IPS-NIHi11 (cell line): ENCODE measurements at places on chromosomes 5 and 9.

DNA sequence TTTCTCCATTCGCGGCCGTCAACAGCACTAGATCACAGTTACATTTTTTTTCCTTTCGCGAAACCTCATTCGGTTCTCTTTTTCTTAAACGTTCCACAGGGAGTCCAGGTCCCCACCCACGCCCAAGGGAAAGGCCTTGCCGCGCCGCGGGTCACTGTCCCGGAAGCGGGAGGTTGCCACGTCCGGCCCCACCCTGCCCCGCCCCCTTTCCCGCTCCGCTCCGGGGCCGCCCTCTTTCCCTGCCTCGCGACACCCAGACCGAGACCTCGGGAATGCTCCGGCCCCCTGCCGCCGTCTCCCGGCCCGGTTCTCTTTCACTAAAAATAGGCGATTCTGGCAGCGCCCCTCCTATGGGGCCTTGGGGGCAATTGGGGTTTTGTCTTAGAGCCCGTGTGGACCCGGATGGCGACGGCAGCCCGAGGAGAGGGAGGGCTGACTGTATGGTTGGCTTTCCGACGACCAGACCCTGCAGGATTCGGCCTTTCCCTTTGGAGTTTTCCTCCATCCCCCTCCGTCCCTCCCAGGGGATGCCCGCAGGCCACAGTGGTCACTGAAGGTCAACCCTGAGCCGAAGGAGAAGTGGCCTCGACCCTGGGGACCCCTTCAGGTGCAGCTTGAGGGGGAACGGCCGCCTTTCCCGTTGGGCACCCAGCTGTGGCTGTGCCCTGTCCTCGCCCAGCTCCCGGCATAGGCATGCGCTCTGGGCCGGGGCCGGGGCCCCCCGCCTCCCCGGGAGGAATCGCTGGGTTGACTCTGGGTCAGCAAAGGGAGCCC lies 2.8 kb upstream of the RACK1 start:
- DNase-seq = peak; percentile 90

DNA sequence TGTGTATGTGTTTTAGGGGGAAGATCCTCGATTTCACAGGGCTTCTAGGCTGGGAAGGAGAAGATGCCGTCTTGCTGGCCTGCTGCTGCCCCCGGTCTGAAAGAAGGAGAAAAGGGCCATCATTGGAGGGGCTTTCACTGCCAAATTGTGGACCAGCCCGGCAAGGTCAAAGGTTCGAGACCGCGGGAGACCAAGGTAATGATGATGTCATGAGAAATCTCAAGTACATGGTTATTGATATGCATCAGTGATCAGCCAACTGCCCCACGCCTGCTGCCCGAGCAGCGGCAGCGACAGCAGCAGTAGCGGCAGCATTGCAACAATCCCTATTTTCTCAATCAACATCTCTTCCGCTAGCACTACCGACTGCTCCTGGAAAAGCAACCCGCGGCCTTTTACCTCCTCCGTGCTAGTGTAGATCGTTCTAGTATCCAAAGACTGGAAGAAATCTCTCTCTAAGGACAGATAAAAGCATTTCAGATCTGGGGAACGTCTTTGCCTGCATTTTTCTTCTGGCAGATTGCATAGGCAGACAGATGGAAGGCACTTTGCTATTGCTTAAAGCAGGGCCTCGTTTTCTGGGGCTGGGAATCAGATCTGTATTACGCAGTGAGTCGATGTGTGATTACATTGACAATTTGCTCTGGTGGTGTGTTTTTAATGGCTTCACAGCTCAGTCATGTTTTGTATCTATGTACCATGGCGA lies 215.3 kb downstream of the MEF2C start:
- DNase-seq = no peak

DNA sequence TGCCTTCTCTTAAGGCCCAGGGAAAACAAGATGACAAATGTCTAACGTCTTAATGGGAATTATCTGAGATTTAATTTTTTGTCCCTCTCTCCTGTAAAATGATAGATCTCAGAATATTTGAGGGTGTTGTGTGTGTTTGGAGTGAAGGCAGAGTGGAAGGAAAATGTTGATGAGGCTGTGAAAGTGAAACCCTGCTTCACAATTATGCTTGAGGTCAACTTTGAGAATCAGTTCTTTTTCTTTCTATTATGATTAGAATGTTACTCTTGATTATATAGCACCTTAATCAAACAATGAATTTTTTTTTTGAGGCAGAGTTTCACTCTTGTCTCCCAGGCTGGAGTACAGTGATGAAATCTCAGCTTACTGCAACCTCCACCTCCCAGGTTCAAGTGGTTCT lies 5.5 kb upstream of the LOX start:
- DNase-seq = no peak

- DNase-seq = no peak
Measured at GRCh38 chr9:91751922-91752321, 198.1 kb downstream of the ROR2 start.

DNA sequence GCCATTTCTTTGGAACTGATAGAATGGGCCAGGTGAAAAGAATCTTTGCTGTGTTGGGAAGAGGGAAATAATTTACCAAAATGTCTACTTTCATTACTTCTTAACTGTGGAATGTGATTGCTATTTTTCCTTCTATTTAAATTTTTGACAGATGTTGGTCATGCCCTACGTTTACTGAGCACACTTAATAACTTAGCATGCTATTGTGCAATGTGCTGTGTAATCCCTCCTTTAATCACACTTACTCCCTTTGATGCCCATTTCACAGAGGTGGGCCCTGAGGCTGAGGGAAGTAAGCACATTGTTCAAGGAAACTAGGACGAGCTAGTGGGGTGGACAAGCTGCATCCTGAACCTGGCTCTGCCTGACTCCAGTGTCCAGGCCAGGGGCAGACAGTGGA lies 47.8 kb upstream of the INSYN2B start:
- DNase-seq = no peak

DNA sequence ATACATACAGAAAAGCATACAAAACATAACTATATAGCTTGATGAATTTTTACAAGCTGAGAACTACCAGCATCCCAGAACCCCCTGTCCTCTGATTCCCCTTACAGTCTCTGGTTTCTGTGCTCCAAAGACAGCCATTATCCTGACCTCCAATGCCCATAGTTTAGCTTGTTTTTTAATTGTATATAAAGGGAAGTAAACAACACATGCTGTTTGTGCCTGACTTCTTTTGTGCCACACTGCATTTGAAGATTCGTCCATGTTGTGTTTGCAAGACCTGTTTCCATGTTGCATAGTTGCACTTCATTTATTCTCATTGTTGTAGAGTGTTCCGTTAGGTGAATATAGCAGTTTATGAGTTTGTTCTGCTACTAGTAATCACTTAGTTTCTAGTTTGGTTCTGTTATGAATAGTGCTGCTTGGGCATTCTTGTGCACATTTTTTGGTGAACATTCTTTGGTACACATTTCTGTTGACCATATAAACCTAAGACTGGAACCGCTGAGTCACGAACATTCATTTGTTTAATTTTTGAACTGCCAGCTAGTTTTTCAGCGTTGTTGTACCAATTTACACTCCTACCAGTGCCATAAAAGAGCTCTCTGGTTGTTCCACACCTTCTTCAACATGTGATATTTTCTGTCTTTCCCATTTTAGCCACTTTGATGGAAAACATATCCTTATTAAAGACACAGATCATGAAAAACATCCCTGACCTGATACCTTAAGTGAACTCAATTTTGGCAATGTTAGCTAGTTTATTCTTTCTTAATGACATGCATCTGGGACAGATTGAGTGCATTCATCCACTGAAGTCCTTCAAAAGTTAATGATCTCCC lies 78.1 kb upstream of the ANXA1 start:
- DNase-seq = no peak

GRCh38 chr5:169213479-169213878 lies 87.5 kb downstream of the SLIT3 start:
- no peak for DNase-seq

GRCh38 chr5:158463938-158464337 lies 605.0 kb upstream of the CLINT1 start:
- DNase-seq = no peak

GRCh38 chr9:4666042-4666699 lies at the start of gene SPATA6L:
Gene SPATA6L (minus strand): TSS chr9:4666480. CDS start chr9:4666250, 230 bp downstream.
- peak; percentile 49 for DNase-seq

- no peak for DNase-seq
Measured at GRCh38 chr5:95806687-95807086, 15.8 kb downstream of the GLRX start.

GRCh38 chr5:156836846-156837245 lies 13.2 kb upstream of the PPP1R2B start:
- DNase-seq = no peak

- no peak for DNase-seq
Measured at GRCh38 chr9:96667363-96667728, 12.2 kb upstream of the PRXL2C start.

GRCh38 chr5:79575996-79576395 lies 36.2 kb upstream of the TENT2 start:
- DNase-seq = no peak

DNA sequence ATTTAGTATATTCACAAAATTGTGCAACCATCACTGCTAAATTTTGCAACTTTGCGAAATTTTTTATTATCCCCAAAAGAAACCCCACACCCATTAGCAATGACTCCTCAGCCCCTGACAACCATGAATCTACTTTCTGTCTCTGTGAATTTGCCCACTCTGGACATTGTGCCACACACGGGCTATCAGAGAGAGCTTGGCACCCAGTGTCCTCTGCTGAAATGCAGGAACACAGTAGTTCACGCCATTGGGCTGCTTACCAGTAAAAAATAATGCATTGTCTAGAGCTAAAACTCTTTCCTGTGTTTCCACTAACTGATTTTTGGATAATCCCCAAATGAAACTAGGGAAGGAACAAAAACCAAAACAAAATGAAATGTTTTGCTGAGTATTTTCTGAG lies 60.0 kb downstream of the HRH2 start:
- DNase-seq = no peak

GRCh38 chr5:59721741-59722140 lies 171.8 kb downstream of the PDE4D start:
- no peak for DNase-seq

DNA sequence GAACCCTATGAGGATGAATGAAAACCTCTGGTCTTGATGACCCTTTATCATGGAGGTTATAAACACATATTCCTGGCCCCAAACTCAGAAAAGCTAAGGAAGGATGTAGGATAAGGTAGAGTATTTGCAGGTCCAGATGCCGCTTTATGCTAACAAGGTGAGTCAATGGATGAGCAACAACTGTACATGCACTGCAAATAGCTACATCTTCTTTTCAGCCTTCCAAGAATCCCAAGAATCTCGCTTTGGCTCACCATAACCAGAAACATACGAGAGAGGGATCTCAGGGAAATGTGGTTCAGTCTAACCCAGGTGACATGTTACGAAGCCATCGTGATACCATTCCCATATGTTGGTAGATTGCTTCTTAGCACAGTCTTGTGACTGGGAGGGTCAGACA lies 152.3 kb upstream of the ANKH start:
- no peak for DNase-seq

DNA sequence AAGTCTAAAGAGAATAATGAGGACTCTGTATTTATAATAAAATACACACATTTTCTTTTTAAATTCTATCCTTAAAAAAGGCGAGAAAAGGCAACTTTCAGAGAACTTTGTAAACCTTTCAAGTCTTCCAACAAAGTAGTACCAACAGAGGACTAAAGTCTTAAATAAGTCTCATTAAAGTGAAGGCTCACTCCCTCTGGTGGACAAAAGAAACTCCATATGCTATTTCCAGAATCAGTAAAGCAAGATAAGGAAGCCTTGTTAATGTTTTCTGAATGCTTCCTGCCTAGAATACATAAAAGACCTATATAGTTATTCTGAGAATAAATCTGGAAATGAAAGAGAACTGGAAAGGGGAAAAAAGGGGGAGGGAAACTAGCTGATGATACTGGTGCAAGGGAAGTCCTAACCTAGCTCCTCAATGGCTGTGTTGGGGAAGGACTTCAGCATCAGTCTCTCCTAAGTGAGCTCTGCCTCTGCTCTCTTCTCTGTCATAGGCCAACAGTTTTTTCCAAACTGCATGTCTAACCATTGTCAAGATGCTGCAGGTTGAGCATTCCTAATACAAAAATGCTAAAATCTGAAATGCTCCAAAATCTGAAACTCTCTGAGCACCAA lies 7.2 kb downstream of the HMGCS1 start:
- DNase-seq = no peak

GRCh38 chr5:78553580-78554353 lies 94.8 kb downstream of the LHFPL2 start:
- no peak for DNase-seq

- DNase-seq = no peak
Measured at GRCh38 chr5:139342423-139342723, 719 bp downstream of the PAIP2 start.
